ENCODE measurements at places on chromosomes 5 and 9. TPM values are rescaled to one million over a fixed set of nuclear protein-coding genes. Genes with fewer than 3 reads are reported as not detected.

Gene SHISAL2B
- not detected for total RNA-seq

Gene SLC34A1
- not detected for total RNA-seq

Gene OSMR
- not detected for total RNA-seq

Gene LURAP1L
- total RNA-seq = not detected

Gene FOXD4L5
- total RNA-seq = 0.17 TPM

Gene FAM81B
- total RNA-seq = not detected

Gene HRH2
- 34.5 TPM for total RNA-seq

Gene SOHLH1
- not detected for total RNA-seq

Gene SUSD3
- total RNA-seq = 15.4 TPM

Gene CER1
- total RNA-seq = not detected

Gene TMEFF1
- total RNA-seq = 0.36 TPM

Gene BHMT2
- total RNA-seq = not detected

Gene CAMSAP1
- total RNA-seq = 32.1 TPM

Gene LHX6
- total RNA-seq = not detected

Gene EPB41L4B
- total RNA-seq = 0.44 TPM

Gene CDO1
- 0.29 TPM for total RNA-seq

Gene GARIN3
- total RNA-seq = 0.25 TPM

Gene GGTA1
- not detected for total RNA-seq

Gene PHF24
- total RNA-seq = not detected

Gene CACNA1B
- not detected for total RNA-seq

Gene OR1L1
- total RNA-seq = not detected

Gene ENHO
- total RNA-seq = 0.61 TPM

Gene ZCCHC9
- 39.2 TPM for total RNA-seq

Gene TIMD4
- total RNA-seq = 1.0 TPM

Gene REXO4
- total RNA-seq = 49.5 TPM

Gene PCDHB9
- not detected for total RNA-seq

Gene ATP10B
- total RNA-seq = not detected

Gene ZNF484
- 6.4 TPM for total RNA-seq

Gene IFNE
- total RNA-seq = not detected

Gene SH2D3C
- 18.3 TPM for total RNA-seq

Gene SLCO4C1
- total RNA-seq = 0.10 TPM

Gene PCA3
- total RNA-seq = not detected

Gene FCN2
- not detected for total RNA-seq

Gene TMEM252
- not detected for total RNA-seq

Gene NFIB
- total RNA-seq = not detected

Gene SLC28A3
- total RNA-seq = 0.38 TPM

Gene CDC42SE2
- 105 TPM for total RNA-seq

Gene NKD2
- 0.59 TPM for total RNA-seq

Gene MARVELD2
- 0.27 TPM for total RNA-seq

Gene GOLGA2
- 35.2 TPM for total RNA-seq

Gene IFNA10
- total RNA-seq = not detected

Gene ESM1
- total RNA-seq = not detected

Gene SPINK7
- total RNA-seq = not detected

Data from activated CD8-positive, alpha-beta memory T cell treated with anti-CD3 and anti-CD28 coated beads for 36 hours (primary cell).